IMR-90 (cell line): ENCODE measurements at places on chromosomes 11 and 22.

DNA sequence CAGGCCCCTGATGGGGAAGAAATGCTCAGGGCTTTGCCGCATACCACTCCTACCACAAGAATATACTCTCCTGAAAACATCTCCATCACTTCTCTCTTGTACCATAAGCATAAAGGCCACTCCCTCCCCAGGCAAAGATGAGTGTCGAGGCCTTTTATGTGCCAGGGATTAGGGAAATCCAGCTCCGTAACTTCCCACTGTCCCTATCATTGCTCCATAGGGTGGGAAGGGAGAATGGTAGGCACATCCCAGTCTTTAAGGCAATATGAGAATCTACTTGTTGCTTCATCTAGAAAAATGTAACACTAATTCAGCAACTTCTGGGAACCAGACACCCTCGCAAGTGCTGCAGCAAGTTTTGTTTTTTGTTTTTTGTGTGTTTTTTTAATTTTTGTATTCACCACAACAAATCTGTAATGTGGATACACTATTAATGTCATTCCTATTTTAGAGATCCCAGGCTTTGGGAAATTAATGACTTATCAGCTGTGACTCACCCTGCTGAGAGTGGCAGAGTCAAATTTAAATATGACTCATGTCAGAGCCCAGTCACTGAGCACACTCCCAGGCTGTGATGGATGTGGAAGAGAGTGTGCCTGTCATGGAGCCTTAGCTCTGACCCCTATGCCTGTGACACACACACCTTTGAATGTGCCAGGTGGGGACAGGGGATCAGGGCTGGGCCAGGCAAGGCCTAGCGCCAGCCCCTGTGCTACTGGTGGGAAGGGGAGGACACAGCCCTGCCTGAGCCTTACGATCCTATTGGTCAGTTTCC is 23.4 kb downstream of the PANX1 start:
- DNase-seq, result peak; percentile 91

DNA sequence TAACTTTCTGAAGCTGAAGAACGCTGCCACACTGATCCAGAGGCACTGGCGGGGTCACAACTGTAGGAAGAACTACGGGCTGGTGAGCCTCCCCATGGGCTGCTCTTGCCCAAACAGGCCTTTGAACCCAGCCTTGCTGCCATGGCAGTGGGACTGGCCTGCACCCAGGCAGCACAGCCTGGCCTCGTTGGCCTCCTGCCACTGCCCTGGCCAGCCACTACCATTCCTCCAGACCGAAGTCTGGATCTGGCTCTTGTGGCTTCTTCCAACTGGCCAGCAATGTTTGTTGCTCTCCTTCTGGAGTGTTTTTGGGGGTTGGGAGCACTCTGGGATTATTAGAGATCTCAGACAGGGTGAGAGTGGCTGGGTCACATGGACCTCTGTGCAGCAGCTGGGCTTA is 51.0 kb downstream of the MYO7A start:
- DNase-seq, result no peak

DNA sequence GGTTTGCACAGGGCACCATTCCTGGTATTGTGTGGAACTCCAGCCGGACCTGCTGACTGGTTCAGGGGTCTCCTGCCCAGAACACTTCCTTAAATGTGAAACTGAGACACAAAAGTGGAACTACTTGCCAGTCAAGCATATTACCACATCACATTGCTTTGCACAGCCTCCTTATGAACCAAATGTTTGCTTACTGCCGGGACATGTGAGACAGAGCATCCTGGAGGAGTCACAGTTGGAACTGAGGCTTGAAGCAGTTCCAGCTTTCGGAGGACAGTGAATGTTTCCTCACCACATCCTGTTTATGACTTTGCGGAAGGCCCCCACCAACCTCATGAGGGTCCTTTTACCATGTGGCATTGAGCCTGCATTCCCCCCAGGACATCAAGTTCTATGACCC is 105.8 kb upstream of the ARHGAP42 start:
- no peak for DNase-seq

DNA sequence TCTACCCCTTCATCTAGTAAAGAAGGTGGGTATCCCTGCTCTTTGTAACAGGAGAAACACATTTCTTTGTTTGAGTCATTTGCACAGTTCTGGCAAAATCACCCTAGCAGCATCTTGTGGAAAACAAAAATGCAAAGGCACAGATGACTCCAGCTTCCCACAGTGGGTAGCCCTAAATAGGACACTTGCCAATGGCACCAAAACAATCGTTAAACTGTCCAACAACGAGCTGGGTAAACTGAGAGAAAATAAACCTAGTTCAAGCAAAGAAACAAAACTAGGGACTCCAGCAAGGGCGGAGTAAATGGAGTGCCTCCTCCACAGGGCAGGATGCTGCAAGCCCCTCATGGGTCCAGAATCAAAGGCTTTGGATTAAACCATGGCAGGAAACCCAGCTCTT is 239.5 kb downstream of the NTM start:
- DNase-seq, result no peak

- DNase-seq, result no peak
These were observed 56.4 kb upstream of the BARX2 start for GRCh38 chr11:129319201-129319600.

GRCh38 chr11:21806947-21807346 is 385.9 kb upstream of the ANO5 start:
- no peak for DNase-seq

DNA sequence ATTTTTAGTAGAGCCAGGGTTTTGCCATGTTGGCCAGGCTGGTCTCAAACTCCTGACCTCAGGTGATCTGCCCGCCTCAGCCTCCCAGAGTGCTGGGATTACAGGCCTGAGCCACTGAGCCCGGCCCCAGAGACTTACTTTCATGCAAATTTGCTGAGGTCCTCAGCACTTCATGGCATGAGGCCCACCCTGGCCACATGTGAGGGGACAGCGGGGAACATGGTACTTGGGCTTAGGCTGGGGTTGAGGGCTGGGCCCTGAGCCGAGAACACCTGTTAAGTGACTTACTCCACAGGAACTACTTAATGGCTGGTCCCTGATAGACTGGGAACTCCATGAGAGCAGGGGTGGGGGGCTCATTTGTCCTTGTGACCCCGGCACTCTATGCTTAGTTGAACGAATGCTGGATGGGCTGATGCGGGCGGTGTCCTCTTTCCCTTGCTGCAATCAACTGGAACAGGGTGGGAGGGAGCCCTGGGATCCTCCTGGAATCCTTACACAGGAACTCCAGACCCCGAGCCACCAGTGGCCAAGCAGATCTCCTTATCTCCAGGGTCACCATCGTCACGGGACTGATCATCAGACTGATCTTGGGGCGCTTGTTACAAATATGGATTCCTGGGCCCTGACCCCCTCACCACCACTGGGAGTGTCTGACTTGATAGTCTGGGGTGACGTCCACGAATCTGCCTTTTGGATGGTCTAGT is 1.0 kb downstream of the VSIG10L2 start:
- no peak for DNase-seq

DNA sequence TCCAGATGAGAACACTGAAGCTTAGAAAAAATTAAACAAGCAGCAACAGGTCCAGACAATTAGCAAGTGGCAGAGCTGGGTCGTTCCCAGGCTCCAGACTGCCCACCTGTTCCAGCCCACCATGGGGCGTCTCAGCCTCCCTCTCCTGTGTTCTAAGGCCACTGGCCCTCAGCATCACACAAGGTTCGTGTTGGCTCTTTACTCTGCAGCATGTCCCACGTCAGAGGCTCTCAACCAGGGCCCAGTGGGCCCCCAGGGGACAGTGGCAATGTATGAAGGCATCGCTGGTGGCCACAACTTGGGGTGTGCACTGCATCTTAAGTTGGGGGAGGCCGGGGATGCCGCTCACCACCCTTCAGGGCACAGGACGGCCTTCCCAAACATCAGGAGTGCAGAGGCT is 6.2 kb downstream of the PDGFB start:
- DNase-seq, result no peak

GRCh38 chr11:74196781-74197486 is 25.8 kb downstream of the PPME1 start:
- no peak for DNase-seq

GRCh38 chr11:64352099-64352994 is 6.6 kb upstream of the RPS6KA4 start:
- no peak for DNase-seq

DNA sequence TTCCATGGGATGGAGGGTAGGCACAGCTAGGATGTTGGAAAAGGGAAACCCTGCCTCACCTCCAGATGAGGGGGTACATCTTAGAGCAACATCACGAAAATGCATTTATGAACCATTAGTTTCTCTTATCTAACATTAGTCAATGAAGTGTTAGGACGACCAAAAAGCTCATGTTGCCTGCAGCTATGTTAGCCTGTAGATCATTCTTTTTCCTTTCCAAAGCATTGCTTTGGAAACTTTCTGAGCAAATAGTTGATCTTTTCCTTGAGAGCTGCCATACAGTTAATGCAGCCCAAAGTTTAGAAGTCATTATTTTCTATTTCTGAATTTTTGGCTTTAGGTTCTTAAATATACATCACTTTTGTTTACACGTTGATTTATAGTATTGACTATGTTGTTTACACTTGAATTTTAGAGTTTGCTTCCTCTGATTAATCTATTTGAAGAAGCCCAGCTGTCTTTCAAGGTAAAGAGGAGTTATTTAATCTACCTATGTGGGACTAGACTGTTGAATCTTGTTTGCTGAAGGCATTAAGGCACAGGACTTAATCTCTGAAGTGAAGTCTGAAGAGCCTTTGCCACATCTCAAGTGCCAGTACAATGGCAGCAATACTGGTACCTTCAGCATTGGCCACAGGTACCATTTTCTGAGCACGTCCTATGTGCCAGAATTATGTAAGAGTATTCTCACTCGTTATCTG is 11.0 kb downstream of the POU2AF3 start:
- no peak for DNase-seq

DNA sequence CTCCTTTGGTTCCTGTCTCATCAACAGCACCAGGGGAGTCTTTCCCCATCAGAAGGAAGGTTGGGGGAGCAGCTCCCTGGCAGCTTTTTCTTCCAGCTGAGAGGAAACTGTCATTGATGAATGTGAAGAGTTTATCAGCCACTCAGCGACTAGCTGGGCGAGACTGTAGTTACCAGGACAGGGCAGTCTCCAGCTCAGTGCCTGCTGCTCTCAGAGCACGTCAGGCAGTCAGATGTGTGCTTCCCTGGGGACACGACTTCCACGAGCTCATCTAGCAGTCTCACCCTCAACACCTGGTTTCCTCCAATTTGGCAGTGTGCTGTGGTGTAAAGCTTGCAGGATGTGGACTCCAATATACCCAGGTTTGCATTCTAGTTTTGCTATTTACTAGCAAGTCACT is 12.5 kb upstream of the C1QTNF4 start:
- peak; percentile 24 for DNase-seq

DNA sequence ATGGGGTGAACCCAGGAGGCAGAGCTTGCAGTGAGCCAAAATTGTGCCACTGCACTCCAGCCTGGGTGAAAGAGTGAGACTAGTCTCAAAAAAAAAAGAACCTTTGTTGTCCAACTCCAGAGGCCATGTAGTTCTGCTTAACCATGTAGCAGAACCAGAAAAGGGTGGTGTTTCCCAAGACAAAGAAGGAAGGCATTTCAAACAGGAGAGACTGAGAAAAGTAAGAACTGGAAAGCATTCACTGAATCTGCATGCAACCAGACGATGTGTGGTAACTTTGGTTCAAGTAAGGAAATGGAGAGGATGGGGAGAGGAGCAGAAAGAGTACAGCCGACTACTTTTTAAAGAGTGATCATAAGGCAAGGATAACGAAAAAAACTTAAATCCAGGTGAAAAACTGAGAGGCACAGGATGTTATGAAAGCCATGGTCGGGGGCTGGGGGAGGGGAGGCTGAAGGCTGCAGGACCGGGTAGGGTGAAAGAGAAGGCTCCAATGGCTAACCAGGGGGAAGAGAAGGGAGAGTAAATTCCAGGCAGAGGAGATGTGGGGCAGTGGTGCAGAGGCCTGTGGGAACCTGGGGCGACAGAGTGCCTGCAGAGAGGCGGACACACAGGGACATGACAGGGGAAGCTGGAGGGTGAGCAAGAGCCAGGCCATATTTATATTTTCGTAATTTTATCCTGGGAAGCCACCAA is 48.8 kb downstream of the MAPK1 start:
- no peak for DNase-seq

- DNase-seq, result peak; percentile 25
These were observed 1059.6 kb upstream of the RAG2 start for GRCh38 chr11:37657645-37658044.

GRCh38 chr11:59804061-59804460 is 6.5 kb downstream of the MRPL16 start:
- no peak for DNase-seq

DNA sequence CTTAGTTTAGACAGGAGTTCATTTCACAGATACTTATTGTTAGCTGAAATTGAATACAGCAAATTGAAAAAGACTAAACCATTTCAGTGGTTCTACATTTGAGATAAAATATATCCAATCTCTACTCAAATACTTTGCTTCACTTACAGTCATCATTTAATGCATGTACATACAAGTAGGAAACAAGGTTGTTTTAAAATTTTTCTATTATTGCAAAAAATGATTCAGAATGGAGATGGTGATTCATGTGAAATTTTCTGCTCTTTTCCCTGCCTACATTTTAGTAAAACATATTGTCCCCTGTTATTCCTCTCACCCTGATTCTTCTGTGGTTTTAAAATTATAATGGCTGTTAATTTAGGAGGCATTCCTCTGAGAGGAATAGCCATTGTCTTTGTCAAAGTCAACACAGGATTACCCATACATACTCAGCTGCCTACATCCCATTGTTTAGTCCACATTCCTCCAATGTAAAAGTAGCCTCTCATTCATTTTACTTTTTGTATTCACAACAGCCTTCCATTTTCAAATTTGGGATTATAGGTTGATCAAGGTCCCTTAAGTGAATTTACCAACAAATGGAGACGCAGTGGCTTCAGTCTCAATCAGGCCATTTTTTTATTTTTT is 60.1 kb downstream of the TRPC6 start:
- DNase-seq, result no peak

- DNase-seq, result no peak
These were observed 24.6 kb downstream of the DAGLA start for GRCh38 chr11:61704838-61705237.

- DNase-seq, result no peak
These were observed at the start of gene MS4A4A for GRCh38 chr11:60280412-60280811. Gene MS4A4A (plus strand): TSS chr11:60280666. CDS start chr11:60280676, 10 bp downstream.

DNA sequence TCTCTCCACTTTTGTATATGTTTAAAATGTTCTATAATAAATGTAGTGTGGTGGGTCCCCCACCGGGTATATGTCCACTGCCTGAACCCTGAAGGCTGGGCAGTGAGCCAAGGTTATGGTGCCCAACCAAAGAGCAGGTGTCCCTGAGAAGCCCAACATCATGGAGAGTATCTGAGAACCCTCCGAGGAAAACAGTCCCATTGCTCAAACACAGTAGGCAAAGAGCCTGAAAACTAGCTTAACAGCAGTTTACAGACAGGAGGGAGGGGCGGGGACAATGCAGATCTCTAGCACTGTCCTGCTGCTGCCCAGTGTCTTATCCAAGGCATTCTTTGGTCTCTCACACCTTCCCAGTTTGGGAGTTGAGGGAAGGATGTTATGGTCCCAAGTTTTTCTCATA is 91.0 kb downstream of the TMPRSS5 start:
- no peak for DNase-seq

DNA sequence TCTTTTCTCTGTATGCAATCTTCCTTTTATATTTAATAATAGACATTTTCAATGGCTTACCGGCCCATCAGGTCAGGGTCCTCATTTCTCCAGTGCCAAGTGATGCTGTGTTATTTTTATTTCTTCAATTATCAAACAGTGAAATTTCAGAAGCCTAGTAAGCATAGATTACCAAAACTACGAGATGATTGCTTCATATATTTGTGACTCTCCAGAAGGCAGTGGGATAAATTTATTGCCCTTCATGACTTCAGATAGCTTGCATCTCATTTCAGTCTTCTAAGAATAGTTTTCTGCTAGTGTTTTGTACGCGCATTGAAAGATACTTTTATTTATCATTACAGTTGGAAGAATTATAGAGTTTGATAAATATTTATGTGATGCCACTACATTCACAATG is 139.6 kb downstream of the FAT3 start:
- no peak for DNase-seq

- no peak for DNase-seq
These were observed 1.4 kb upstream of the STIM1 start for GRCh38 chr11:3853899-3854659.
